ENCODE measurements at places on chromosomes 12 and 14.

- no peak for DNase-seq
These were observed at the start of gene DNAH10 for GRCh38 chr12:123761841-123762714. DNAH10 (plus strand) TSS chr12:123762301; CDS start chr12:123762337, 36 bp downstream.

DNA sequence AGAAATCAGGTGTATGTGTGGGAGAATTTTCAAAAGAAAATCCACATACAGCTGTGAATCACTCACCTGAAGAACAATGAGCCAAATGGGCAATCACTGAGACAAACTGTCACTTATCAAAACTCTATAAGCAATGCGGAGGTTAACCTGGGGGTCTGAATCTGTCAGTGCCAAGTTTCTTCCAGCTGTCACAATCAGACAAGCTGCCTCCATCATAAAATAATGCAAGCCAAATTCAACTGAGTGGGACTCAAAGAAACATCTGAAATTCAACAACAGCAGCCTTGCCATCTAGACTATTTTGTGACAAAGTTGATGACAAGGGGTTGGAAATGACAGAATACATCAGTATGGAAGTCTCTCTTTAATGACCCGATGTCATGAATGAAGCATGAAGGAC, 60.3 kb downstream of the GARIN6 start:
- DNase-seq = no peak

DNA sequence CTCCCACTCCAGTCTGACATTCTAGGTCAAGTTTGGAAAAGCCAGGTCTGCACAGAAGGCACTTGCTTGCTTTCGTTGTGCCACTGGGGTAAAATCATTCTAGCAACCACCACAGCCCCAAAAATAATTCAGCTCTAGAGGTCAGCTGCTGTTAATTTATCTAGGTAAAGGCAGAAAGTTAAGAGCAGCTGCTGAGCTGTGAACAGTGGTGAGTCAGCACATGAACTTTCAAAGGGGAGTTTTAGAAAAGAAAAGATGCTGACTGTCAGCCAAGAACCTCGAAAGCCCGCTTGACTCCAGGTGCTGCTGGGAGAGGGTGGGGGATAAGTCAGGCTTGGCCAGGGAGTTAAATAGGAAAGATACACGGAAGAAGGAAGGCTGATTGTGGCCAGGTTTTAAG, 12.7 kb downstream of the CCDC197 start:
- peak; percentile 75 for DNase-seq

DNA sequence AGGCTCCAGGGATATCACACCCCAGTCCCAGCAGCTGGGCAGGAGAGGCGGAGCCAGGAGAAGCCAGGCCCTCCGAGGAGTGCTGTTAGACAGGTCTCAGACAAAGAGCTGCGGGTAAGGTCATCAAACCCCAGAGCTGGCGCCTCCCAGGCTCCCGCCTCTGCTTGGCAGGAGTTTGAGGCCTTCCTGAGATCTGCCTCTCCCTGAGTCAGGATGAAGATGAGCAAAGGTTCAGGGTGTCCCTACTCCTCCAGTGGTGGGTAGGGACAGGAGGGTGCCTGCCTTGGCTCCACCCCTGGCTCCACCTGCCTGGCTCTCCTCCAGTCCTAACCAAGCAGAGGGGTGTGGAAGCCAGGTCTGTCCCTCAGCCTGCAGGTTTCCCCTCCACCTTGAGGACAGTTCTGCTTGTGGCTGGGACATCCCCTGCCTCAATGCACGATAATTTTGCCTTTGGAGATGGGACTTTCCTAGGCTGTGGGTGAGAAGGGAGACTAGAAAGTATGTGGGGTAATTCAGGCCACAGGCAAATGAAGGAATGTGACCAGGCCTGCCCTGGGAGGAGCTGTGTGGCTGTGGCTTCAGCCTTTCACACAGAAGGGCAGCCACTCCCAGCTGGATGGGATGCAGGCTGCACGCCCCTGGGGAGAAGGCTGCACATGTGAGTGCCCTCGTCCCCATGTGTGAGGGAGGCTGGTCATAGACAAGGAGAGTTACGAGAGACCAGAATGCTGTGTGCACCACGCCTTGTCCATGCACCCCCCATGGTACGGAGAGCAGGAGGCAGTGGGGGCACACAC, 2.2 kb downstream of the PLEKHG6 start:
- DNase-seq = no peak

GRCh38 chr14:68873376-68873775, 80.5 kb upstream of the ZFP36L1 start:
- no peak for DNase-seq

DNA sequence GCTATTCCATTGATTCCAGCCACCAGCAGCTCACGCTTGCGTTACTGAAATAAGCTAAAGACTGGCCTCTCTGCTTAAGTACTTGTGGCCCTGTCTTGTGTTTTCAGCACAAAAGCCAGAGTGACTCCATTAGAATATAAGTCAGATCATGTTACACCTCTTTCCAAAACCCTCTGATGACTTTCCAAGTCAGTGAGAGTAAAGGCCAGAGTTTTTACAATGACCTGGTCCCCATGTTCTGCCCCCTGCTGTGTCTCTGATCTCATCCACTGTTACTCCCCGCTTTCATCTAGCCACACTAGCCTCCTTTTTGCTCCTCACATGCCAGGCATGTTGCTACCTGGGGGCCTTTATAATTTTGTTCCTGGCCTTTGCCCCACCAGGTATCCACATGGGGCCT, 6.9 kb upstream of the CKAP4 start:
- no peak for DNase-seq

- no peak for DNase-seq
These were observed at the start of gene CLEC6A for GRCh38 chr12:8455727-8456360. CLEC6A (plus strand) TSS chr12:8455962; CDS start chr12:8456112, 150 bp downstream.

DNA sequence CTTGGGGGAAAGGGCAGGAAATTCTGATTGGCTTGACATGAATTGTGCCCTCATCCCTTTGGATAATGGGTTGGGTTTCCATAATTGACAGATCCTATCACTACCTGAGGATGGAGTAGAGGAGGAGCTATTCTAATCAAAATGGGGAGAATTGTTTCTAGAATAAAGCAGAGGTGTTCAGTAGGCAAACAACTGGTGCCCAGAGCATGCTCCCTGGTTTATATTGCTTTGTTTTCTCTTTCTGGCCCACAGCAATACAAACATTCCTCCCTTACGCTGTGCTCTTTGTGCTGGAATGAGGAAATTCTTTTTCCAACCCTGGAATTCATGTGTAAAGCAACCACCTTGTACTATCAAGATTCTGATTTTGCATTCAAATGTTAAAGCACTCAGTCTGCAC, 147.4 kb downstream of the RASSF9 start:
- peak; percentile 10 for DNase-seq

GRCh38 chr12:52636592-52637258, 15.3 kb downstream of the KRT2 start:
- DNase-seq = no peak

Data from kidney epithelial cell (primary cell).